ENCODE measurements at places on chromosomes 2 and 18. TPM values are rescaled to one million over a fixed set of nuclear protein-coding genes. Genes with fewer than 3 reads are reported as not detected.

DNA sequence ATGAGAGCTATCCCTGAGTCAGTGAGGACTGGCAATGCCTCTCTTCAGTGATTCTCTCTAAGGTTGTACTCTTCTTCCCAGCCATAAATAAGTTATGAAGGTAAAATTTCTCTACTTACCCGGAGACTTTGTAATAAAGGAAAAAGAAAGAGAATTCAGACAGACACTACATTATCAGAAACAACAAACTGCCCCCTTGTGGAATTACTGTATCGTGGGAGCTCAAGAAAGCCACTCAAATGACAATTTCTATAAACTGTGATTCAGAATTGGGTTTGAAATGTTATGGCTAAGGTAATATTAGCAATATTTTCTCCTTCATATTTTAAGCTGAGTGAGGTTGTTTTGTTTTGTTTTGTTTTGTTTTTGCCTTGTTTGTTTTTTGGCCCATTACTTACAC is 155.8 kb upstream of the TANK start:
- DNase-seq = peak; percentile 13

KCNG3 gene
- total RNA-seq = not detected

CHRND gene
- total RNA-seq = not detected

DNA sequence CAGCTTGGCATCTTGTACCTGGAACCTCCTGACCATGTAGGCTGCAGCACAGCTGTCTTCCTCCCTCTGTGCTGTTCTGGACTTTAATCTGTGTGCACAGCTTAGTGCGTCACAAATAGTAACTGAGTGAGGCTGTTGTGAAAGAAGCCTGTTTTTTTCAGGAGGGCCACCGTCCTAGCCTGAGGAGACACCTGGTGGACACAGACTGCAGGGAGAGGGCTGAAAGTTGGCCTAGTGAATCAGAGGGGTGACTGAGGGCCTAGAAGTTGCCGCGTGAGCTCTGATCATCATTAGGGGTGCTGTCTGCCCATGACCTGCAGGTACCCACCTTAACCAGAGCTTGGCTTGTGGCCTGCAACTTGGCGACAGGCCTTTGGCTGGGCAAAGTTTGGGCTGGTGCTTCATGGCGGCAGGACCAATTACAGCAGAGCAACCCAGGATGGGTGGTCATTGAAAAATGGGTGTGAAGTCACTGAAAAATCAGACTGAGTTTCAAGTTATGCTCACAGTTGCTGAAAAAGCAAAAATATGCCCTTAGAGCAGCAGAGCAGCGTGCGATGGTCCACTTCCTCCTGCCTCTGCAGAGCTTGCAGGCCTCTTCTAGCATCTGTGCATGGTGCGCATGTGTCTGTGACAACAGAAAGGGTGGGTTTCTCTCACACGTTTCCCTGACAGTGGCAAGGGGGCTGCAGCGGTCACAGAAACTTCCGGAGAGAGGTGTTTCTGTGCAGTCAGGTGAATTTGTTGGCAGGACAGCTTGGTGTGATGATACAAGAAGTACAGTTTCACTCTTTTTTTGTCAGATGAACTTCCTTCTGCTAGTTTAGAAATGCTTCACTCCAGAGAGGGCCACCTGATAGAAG is 9.6 kb downstream of the GDF7 start:
- peak; percentile 16 for DNase-seq

TMEM17 gene
- total RNA-seq = 1.1 TPM

ADCYAP1 gene
- total RNA-seq = not detected

DNA sequence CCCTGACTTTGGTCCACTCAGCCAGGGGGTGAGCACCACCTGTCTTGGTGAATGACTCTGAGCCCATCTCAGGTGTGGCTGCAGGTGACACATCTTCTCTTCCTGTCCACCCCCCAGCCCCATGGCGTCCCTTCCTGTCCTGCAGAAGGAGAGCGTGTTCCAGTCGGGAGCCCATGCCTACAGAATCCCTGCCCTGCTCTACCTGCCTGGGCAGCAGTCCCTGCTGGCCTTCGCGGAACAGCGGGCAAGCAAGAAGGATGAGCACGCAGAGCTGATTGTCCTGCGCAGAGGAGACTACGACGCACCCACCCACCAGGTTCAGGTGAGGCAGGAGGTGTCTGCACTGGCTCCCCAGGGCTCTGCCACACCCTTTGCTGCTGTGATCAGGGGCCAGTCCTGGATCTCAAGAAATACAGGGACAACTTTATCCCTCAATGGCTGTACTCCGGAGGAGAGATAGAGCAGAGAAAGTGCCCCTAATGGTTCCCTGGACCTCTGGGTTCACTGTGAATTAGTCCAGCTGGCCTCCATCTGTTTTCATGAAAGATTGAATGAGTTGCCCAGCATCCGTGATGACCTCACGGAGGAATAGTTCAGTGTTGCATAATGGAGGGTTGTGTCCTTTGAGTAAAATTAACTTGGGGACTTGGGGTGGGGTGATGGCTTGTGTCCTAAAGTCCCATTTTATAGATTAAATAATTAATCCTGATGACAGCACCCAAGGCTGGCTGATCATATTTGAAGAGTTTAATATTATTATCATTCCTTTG is at the start of gene NEU2:
TSS of gene NEU2 (plus strand) at position 122 of the 770 bp plus-strand sequence. CDS start at position 122, 0 bp downstream.
- DNase-seq = no peak

DNA sequence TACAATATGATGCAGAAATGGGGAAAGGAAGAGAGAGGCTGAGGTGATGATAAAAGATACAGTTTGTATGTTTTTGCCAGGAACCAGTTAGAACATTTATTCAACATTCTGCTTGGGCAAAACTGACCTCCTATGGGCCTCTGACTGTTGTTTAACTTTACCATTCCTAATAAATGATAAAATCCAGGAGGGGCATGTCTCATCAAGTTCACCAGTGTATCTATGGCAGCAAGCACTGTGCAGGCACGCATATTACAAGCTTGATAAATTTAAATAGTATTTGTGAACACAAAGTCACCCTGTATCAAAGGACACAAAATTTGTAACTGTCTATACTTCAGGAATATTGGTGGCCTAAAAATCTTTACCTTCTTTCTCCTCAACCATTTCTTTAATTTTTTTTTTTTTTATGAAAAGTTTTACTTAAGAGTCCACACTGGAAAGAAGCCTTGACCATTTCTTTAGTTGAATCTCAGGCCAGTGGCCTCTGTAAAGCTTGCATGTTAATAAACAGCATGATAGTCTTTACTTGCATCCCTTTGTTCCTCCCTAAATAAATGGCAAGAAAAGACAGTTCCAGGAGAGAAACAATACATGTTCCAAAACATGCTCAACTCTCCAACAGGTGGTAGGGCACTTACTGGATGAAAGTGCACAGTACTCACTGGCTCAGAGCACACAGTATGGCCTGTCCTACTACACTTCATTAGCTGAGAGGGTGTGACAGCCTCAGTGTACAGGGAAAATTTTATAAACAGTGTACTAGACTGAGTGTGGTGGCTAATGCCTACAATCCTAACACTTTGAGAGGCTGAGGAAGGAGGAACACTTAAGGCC is 52.3 kb downstream of the SOS1 start:
- peak; percentile 90 for DNase-seq

- DNase-seq = no peak
Measured at GRCh38 chr2:21268878-21269224, 145.1 kb downstream of the TDRD15 start.

FAP gene
- 0.26 TPM for total RNA-seq

DNA sequence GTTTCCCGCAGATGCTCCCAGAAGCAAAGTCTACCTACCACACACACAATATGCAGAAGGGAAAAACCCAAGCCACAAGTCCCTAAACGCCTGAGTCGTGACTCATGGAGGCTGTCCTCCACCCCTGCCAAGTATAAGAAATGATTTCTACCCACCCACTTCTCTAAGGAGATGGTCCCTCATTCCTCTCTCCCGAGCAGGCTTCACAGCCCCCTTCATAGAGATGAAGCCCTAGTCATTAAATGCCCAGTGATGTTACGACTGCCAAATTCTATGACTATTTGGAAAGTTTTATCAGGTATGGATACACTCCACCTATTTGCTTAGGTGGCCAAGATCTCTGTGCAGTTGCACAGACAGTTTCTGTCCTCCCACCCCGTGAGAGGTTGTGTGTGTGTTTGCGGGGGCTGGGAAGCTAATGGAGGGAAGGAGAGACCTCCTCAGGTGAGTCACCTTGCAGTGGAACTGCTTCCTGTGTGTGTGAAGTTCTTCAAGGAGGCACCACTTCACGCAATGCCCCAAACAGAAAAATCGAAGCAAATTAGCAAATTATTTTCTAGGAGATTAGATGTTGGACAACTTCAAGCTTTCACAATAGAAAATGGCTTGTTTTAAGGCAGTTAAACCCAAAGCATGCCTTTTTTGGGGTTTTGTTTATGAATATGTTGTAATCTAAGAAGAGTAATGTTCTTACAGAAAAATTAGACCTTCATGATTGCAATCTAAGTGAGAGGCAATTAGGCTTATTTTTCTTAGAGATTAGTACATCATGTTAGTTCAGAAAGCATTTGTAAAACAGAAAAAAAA is 175.2 kb downstream of the TGIF1 start:
- DNase-seq = peak; percentile 93

REG3A gene
- not detected for total RNA-seq

- DNase-seq = no peak
Measured at GRCh38 chr2:232411901-232412629, 5.4 kb downstream of the ALPG start.

GRCh38 chr18:68532328-68532885 is 182.5 kb downstream of the TMX3 start:
- no peak for DNase-seq

GRCh38 chr2:207725873-207726578 is 14.6 kb downstream of the CCNYL1 start:
- peak; percentile 38 for DNase-seq

- no peak for DNase-seq
Measured at GRCh38 chr18:48707636-48708296, 168.9 kb downstream of the CTIF start.

DNA sequence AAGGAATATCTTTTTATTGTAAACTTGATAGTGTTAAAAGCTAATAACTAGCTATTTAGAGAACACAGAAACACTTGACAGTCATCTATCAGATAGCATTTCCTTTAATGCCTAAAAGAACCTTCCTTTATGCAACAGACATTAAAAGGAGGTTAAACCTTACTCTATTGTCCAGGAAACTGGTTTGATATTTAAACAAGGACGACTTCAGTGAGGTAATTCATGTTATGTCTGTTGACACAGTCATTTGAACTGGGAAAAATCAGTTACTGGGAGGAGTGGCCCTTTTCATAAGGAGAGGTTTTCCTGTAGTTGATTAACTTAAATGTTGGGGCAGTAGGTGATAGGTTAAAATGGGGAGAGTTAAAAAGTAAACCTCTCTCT is 6.7 kb downstream of the TGIF1 start:
- DNase-seq = peak; percentile 48

DNA sequence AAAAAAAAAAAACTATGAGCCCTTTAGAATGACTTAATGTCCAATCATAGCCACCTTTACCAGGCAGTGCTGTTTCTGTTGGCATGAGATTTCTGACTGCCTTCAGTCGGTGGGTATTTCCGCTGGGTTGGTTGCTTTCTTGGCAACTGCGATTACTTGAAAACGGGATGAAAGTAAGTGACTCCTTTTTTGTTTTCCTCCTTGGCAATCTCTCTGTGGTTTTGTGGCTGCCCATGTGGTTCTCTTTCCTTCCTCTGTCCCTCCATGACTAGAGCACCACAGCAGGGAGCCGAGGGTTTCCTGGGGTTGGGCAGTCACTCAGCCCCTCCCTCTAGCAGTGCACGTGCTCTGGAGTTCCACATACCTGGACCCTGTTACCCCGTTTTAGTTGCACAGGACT is 112.1 kb downstream of the KLHL29 start:
- peak; percentile 78 for DNase-seq

- peak; percentile 26 for DNase-seq
Measured at GRCh38 chr2:195477248-195477995, 179.6 kb upstream of the SLC39A10 start.

RTP5 gene
- total RNA-seq = not detected

GRCh38 chr2:67878743-67879142 is 184.1 kb downstream of the C1D start:
- no peak for DNase-seq

- no peak for DNase-seq
Measured at GRCh38 chr2:120305296-120305695, 40.6 kb upstream of the INHBB start.

NOSTRIN gene
- total RNA-seq = 0.64 TPM

SPC25 gene
- 0.13 TPM for total RNA-seq

CLEC4F gene
- total RNA-seq = not detected

ZAP70 gene
- not detected for total RNA-seq

ZBTB14 gene
- total RNA-seq = 9.3 TPM

DNA sequence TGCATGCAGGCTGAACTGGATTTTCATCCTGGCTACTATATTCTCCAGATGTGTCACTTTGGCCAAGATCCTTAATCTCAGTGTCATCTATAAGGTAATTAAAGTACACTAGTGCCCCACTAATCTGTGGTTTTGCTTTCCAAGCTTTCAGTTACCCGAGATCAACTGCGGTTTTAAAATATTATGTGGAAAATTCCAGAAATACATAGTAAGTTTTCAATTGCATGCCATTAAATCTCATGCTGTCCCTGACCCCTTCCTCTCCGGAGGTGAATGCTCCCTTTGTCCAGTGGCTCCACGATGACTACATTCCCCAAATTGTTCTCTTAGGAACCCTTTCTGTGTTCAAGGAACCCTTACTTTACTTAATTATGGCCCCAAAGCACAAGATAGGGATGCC is 5.3 kb upstream of the TYMS start:
- no peak for DNase-seq

GRCh38 chr2:103817746-103818145 is 1036.2 kb upstream of the POU3F3 start:
- no peak for DNase-seq

GRCh38 chr18:8893628-8894231 is 188.4 kb downstream of the MTCL1 start:
- no peak for DNase-seq

- DNase-seq = no peak
Measured at GRCh38 chr2:145751155-145751554, 1231.2 kb upstream of the ZEB2 start.

DNA sequence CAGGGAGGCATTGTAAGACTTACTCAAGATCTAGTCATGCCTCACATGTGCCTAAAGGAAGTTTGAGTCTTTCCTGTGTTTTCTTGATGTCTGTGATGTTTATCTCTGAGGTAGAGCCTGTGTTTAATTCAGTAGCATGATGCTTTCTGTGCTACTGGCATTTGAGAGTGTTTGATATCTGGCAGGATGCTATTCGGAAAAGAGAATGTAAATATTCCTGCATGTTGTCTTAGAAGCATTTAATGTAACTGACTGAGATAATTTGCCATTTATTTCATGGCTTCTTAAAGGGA is 58.8 kb downstream of the GREB1L start:
- DNase-seq = peak; percentile 23
